AML-193 (cell line): ENCODE measurements at places on chromosomes 1 and 21.

DNA sequence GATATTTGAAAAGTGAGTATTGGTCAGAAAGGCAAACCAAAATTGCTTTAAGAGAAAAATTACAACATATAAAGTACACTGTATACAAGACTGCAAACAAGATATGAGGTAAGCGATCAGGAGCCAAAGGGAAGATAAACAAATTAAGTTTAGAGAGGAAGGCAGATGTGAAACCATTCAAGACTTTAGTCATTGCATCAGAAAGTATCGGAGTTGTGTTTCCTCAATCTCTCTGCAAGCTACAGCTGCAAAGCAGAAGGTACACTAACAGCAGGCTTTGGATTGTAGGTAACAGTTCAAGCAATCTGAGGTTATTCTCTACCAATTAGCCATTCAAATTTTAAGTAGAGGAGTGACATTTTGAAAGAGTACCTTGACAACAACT is 21.3 kb upstream of the TLCD4 start:
- no peak for DNase-seq

- DNase-seq, result no peak
Observed at GRCh38 chr1:25135909-25136308, 96.4 kb downstream of the SYF2 start.

- DNase-seq, result peak; percentile 31
Observed at GRCh38 chr1:231420299-231420958, 1.7 kb downstream of the EGLN1 start.

DNA sequence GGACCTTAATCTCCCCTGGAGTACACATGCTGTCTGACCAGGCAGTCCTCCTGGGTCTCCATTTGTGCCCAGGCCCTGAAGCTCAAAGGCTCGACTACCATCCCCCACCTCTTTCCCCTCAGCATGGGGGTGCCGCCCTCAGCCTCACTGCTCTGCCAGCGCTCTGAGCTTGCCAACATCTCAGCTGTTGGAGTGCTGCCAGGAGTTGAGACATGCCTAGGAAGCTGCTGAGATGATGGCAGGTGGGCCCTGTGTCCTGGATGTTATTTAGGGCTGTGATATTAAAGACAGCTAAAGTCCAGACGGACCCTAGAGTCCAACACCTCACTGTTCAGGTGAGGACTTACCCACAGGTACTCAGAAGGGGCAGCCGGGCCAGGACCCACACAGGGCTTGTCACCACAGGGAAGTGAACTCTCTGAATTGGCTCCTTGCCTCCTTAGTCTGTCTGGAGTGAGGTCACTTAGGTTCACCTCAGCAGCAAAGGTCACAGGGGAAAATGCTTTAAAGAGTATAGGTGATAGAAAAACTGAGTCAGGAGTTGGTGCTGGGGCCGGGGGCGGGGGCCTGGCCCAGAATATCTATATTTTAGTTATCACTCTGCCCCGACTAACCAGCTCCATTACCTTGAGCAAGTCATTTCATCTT is 19.7 kb upstream of the KCNC4 start:
- DNase-seq, result no peak

DNA sequence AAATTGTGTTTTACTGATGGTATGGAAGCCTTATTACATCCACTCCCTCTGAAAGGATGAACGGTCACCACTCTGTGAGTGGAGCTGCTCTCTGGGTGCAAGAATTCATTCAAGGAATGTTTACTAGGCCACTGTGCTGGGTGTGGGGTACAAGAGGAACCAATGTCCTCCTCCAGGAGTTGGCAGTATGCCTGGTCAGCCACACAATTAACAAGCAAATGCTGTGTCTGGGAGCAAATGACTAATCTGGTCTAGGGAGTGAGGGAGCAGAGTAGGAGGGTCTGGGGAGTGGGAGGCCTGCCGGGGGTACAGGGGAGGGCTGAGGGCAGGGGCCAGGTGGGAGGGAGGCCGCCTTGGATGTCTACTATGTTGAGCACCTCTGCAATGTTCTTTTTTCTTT is 27.2 kb upstream of the TDRD10 start:
- DNase-seq, result peak; percentile 62

- no peak for DNase-seq
Observed at GRCh38 chr1:207047505-207047904, 3.5 kb downstream of the YOD1 start.

- no peak for DNase-seq
Observed at GRCh38 chr21:36097427-36098181, 27.8 kb downstream of the CBR1 start.

- no peak for DNase-seq
Observed at GRCh38 chr1:152543820-152544219, 22.8 kb downstream of the LCE3E start.

DNA sequence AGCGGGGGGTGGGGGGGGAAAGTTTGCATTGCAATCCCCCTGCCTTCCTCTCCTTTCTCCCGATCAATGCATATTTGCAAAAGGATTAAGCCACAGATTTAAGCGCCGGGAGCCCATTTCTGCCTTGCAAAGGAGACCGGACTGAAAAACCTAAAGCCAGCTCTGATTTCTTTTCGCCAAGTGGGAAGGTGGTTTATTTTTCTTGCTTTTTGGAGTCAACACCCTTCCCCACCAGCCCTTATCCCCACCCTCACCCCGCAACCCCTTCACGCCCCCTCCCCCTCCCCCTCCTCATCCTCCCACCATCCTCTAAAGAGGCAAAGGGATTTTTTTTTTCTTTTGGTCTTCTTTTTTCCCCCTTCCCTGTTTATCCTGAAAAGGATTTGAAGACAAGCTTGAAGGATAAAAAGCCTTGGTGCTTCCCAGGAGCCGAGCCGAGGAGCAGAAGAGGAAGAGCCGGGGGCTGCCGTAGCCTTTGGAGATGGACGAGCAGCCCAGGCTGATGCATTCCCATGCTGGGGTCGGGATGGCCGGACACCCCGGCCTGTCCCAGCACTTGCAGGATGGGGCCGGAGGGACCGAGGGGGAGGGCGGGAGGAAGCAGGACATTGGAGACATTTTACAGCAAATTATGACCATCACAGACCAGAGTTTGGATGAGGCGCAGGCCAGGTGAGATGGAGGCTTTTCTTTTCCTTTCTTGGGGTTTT is 513 bp downstream of the PBX1 start:
- no peak for DNase-seq

DNA sequence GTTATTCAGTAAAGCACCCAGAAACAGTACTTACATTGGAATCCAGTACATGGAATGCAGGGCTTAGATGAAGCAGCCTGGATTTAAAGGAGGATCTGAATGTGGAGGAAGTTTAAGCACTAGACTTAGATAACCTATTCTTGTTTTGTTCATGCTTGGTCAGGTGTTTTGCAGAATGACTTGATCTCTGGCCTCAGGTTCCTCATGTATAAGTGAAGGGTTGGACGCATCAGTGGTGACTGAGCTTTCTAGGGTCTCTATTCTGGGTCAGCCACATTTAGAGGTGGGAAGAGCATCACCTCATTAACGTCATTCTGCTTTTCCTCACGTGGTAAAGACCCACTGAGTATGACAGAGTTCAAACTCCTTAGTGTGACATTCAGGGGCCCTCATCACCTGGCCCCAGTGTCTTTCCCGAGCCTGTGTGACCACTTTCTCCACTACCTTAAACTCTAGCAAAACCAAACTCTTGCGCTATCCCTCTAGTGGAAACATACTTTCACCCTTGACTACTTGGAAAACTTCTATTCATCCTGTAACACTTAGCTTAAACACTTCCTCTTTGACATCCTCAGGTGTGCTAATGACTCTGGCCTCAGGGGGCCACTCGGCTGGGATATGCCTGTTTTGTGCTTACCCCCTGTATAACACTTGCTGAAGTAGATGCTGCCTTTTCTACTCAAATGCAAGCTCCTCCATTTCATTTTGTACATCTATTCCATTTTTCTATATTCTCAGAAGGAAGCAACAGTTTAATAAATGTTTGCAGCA is 871 bp upstream of the ERICH3 start:
- no peak for DNase-seq

GRCh38 chr1:31318146-31318545 is 21.3 kb downstream of the ZCCHC17 start:
- DNase-seq, result no peak

DNA sequence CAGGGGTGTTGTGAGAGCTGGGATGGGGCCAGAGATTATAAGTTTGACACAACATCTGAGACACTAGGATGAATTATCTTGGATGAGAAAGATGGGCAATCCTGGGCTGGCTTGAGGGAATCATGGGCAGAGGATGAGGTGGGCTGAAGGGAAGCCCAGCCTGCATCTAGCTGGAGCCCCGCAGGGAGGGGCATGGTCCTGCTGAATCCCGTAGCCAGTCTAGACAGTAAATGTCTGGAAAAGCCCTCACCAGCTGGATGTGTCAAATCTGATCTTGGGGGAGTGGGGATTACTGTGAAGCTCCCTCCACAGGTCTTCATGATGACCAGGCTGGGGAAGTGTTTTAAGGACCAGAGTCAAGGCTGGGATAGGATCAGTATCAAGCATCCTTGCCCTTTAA is 3.6 kb upstream of the CASQ1 start:
- DNase-seq, result no peak

- DNase-seq, result no peak
Observed at GRCh38 chr1:24946861-24947658, 17.0 kb upstream of the RUNX3 start.

DNA sequence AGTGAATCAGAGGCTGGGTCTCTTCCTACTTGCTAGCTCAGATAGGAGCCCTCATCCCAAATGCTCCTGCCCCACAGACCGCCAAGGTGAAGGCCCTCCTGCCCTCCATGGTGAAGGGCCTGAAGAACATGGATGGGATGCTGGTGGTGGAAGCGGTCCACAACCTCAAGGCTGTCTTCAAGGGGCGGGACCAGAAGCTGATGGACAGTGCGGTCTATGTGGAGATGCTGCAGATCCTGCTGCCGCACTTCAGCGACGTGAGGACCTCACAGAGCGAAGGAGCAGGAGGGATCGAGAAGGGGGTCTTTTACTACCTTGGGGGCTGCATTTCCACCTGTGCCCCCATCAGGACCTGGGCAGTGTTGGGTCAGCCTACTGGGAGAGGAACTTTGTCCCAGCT is 14.6 kb upstream of the TTC4 start:
- DNase-seq, result no peak

DNA sequence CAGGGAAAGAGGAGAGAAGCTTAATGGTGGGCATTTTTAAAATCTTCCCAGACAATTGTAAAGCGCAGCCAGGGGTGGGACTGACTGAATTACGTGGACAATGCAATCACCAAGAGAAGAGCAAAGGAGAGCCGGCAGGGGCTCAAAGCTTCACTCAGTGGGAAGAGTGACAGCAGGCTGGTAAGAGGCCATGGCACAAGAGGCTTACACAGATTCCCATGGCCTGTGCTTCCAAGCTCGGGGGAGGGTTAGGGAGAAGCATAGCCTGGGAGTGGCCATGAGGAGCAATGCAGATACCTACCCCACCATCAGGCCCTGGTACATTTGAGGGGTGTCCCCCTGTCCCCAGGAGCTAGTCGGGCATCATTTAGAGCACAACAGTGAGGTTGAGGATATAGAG is 27.1 kb upstream of the SEC16B start:
- no peak for DNase-seq

GRCh38 chr1:216325946-216326345 is 97.3 kb downstream of the USH2A start:
- DNase-seq, result no peak

- peak; percentile 81 for DNase-seq
Observed at GRCh38 chr1:234656944-234657654, 47.1 kb upstream of the IRF2BP2 start.

DNA sequence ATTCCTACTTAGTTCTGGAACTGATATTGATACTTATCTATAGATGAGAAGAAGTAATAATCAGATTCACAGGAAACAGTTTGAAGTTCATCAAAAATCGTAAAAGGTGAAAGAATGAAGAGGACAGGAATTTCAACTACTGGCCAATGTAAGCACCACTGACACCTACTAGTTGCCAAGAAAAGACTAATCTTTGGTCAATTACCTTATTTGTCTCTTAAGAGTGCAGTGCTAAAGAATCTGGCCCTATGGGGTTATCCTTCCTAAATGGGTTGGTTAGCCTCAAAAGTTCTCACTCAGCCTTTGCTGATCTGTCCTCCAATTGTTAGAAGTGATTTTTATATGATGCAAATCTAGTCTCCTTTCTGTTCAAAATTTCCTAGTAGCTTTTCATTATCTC is 29.5 kb downstream of the ADSS2 start:
- DNase-seq, result no peak

DNA sequence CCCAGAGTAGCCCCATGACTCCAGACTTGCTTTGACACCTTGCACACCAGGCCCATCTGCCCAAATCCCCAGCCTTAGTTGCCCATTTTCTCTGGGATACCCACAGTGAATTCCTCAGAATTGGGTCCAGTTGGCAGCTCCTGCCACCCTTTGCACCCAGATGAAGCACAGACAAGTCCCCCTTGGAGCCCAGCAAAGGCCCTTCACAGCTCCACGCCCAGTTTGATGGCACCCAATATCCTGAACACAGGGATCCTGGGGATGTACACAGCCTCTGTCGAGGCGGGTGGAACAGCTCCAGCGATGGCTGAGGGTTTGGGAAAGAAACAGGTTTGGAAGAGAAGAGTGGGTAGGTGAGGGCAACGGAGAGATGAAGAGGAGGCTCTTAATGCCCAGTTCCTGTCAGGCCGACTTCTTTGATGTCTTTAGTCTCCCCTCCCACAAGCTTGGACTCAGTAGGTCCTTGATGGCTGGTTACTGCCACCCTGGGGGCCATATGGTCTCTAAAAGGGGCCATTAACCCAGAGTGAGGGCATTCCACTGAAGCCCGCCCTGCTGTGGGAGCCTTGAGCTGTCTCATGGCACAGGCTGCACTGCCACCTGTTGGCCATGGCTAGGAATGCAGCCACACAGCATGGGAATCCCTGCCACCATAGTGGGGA is 21.7 kb downstream of the TMEM53 start:
- DNase-seq, result peak; percentile 40

GRCh38 chr1:87410776-87411480 is 82.2 kb downstream of the LMO4 start:
- DNase-seq, result no peak

DNA sequence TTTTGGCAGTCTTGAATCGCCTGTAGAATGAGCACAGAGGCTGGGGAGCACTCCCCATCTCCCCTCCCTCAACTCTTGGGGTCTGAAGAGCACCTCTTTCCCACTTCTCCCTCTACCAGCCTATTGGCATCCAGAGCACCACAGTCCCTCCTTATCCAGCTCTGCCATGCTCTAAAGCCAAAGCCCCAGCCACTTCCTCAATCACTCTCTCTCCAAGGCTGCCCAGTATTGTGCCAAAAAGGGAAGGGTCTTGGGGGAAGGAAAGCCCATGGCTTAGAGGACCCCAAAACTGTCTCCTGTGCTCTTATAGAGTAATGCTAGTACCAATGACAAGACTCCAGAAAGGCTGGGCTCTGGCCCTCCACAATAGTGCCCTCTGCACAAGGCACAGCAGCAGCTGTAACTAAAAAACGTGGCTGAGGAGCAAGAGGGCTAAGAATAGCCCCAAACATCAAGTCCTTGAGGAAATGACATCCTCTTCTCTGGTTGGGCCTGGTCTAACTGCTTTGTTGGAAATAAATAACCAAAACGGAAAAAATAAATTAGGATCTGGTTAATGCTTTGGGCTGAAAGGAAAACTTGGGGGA is 28.4 kb downstream of the SLC27A3 start:
- no peak for DNase-seq

DNA sequence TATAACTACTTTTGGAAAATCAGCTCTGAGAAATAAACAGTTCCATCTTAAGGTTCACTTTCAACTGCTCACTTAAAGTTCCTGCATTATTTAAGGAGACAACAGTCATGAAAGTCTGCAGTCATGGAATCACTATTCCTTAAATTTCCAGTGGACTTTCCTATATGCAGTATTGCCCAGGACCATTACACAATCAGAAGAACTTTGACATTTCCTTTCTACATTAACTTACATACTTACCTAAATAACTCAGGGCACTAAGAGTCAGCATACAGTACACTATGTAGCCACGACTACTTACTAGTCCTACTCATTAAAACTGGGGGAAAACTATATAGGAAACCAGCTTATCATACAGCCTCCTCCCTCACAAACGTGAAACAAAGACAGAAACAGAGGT is 220.1 kb downstream of the SLC45A1 start:
- no peak for DNase-seq
